ENCODE measurements at places on chromosomes 2 and 18. TPM values are rescaled to one million over a fixed set of nuclear protein-coding genes. Genes with fewer than 3 reads are reported as not detected.

Gene RIOK3
- 28.3 TPM for total RNA-seq

Gene FAP
- 62.3 TPM for total RNA-seq

Gene UNC80
- total RNA-seq, result not detected

Gene VSNL1
- 0.09 TPM for total RNA-seq

Gene AQP12B
- total RNA-seq, result not detected

Gene CRYBA2
- total RNA-seq, result not detected

Gene PTGR3
- total RNA-seq, result 16.5 TPM

Gene TEX44
- total RNA-seq, result not detected

Gene PXDN
- total RNA-seq, result 356 TPM
